Breast epithelium (tissue), 4 donors: ENCODE measurements at places on chromosomes 4 and X. TPM values are rescaled to one million over a fixed set of nuclear protein-coding genes. Genes with fewer than 3 reads are reported as not detected.

DNA sequence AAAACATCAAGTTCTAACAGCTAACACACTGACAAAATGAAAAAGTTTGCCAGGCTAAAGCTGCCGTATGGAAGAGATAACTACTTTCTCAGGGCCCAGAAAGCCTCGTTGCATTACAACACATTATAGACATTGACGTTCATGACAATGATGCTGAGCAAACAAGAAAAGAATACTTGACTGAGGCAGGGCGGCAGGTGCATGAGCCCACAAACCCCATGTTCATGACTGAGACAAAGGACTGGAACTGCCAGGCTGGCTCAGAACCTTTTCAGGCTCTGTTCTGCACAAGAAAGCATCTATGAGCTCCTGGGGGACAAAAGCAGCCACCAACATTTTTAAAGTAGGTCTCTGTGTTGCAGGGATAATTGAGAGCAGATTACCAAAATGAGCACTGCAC, 13.6 kb downstream of the TLR6 start:
- no peak for DNase-seq

GRCh38 chrX:114500622-114501021, 83.3 kb upstream of the HTR2C start:
- no peak for DNase-seq

DNA sequence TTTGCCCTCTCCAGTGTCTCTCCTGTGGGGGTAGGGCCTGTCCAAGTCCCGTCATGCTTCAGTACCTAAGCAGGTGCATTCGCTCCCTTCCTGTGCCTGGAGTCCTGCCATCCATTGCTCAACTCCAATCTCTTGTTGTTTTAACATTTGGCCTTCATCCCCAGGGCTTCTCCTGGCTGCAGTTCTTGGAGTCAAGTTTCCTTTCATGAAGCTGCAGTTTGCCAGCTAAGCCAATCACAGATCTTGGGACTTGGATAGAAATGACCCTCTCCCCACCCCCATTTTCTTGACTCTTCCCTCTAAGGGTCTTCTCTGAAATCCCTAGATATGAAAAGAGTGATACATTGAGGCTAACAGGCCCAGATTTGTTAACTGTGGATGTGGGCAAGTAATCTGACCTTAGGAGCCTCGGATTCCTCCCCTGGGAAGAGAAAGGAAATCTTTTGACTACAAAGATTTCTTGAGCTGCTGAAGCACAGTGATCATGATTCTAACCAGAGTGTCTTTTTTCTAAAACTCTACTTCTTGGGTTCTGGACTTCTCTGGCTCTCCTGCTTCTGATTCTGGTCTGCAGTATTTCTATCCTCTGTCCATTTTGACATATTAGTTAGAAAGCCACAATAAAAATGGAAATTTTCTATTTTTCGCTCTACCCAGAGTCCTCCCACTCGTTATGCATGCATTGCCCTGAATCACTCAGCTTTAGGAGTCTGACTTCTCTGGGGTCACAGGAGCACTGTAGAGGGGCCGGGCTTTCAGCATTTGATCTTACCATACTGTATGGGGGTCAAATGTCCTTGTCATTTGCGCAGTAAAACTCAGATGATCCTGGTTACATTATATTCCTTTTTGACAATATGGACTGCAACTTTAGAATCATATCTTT, 61.0 kb downstream of the CHRNA9 start:
- DNase-seq: peak; percentile 81

Gene MSANTD1
- total RNA-seq: 0.88 TPM

DNA sequence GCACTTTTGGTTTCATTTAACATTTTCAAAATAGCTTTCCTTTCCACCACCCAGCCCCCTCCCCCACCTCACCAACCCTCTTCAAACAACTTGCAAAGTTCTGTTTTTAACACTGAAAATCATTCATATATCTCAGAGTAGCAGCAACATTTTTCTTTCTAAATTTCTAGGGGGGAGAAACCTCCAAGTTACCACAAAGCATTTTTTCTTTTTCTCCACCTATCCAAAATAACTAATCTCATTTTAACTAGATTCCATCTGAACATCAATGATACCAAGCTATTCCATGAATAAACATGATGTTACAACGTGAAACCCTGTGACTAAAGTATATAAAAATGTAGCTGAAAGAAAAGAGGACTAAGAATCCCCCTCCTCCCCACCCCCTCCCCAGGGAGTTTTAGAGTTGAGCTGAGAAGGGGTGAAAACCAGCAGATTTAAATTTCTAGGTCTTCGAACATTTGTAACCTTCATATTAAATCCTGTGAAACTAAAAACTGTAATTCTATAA, 5.2 kb downstream of the LDB2 start:
- DNase-seq: no peak

- DNase-seq: no peak
Observed at GRCh38 chrX:137362583-137362982, 203.3 kb upstream of the ZIC3 start.

DNA sequence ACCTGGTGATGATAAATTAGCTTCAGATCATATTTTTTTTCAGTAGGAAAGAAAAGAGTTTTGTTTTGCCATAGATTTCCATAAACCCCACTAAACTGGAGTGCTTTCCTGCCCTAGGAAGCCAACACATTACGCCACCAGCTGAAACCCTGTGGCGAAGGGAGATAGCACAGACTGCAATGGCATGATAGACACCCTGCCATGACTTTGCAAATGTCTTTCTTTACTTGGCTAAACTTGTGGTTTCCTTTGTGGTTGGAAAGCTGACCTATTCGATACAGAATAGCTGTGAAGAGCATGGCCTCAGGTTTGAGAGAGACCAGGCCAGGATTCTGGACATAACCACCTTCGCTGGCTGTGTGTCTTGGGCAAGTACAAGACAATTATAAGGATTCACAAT, 19.1 kb downstream of the MFAP3L start:
- no peak for DNase-seq

- DNase-seq: no peak
Observed at GRCh38 chr4:165458471-165458870, 79.7 kb downstream of the CPE start.

- DNase-seq: no peak
Observed at GRCh38 chr4:52750819-52751486, at the start of gene ERVMER34-1. Gene ERVMER34-1 (minus strand): TSS chr4:52751425. CDS start chr4:52745520, 5,905 bp downstream.

DNA sequence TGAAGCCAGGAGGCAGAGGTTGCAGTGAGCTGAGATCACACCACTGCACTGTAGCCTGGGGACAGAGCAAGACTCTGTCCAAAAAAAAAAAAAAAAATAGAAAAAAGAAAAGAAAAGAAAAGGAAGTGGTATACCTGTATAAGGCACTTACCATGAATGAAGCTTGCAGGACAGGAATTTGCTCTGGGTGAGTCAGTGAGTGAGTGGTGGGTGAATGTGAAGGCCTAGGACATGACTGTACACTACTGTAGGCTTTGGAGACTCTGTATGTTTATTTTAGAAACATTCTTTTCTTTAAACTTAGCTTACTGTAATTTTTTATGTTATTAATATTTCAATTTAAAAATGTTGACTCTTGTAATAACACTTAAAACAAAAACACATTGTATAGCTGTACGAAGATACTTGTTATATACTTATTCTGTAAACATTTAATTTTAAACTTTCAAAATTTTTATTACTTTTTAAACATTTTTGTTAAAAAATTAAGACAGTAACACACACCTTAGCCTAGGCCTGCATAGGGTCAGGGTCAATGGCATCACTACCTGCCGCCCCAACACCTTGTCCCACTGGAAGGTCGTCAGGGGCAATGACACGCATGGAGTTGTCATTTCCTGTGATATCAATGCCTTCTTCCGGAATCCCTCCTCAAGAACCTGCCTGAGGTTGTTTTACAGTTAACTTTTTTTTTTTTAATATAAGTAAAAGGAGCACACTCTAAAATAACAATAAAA, 78.7 kb downstream of the CLNK start:
- DNase-seq: no peak

- DNase-seq: no peak
Observed at GRCh38 chr4:133467290-133467947, 318.3 kb downstream of the PCDH10 start.

GRCh38 chrX:134682081-134682480, 23.8 kb upstream of the PLAC1 start:
- no peak for DNase-seq

Gene SYTL4
- 25.2 TPM for total RNA-seq

- no peak for DNase-seq
Observed at GRCh38 chrX:65871671-65872311, 168.1 kb downstream of the VSIG4 start.

Gene BMPR1B
- 0.64 TPM for total RNA-seq

GRCh38 chr4:99887837-99888236, 6.4 kb downstream of the LAMTOR3 start:
- no peak for DNase-seq

Gene TMEM271
- total RNA-seq: not detected

DNA sequence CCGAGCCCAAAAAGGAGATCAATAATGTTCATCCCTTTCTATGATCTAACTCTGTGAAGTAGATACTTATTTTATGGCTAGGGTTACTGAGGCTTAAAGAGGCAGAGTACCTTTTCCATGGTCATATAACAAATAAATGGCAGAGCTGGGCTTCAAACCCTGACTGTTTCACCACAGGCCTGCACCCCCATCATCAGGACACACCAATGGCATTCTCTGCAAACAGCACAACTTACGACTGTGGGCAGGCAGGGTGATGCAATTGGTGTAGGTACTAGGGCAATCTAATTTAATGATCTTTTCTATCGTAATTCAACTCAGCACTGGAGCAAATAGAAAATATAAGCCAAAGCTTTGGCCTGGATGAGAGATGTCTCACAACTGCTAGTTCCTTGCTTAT, 118.8 kb upstream of the CBR4 start:
- no peak for DNase-seq

DNA sequence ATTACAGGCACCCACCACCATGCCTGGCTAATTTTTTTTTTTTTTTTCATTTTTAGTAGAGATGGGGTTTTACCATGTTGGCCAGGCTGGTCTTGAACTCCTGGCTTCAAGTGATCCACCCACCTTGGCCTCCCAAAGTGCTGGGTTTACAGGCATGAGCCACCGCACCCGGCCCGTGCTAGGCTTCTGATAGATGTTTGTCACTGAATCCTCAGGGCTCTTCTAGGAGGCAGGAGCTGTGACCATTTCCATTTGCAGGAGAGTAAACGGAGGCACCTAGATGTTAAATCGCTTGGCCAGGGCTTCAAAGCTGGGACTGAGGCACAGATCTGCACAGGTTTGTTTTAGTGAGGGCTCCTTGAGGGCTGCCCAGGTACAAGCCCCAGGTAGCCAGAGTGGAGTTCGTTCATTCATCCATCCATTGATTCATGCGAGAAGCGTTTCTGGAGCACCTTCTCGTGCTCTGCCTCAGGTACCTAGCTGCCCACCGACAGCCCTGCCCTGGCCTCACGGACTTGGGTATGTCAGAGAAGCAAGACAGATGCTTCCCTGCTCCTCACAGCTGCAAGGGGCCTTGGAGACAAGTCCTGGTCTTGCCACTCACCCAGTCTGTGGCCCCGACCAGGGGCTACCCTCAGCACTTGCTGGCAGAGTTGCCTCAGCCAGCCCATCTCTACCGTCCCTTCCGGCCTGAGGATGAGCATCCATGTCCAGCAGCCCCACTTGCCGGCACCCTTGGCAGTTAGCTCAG, 106.4 kb downstream of the PSAPL1 start:
- DNase-seq: no peak

DNA sequence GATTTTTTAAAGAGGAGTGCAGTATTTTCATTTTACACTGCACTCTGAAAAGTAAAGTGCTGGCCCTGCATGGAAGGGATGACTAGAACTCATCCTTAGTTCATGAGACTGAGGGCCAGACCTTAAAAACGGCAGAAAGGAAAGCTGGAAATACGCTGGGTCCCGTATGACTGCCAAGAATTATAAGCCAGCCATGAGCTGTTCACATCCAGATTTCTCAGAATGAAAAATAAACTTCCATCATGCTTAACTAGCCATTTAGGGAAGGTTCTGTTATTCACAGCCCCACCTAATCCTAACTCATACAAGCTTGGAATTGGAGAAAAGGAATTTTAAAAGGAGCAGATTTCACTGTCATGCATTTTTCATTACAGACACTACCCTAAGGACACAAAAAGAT, 894.4 kb downstream of the FAT4 start:
- no peak for DNase-seq

- DNase-seq: no peak
Observed at GRCh38 chr4:153117554-153117953, 86.7 kb upstream of the TRIM2 start.

DNA sequence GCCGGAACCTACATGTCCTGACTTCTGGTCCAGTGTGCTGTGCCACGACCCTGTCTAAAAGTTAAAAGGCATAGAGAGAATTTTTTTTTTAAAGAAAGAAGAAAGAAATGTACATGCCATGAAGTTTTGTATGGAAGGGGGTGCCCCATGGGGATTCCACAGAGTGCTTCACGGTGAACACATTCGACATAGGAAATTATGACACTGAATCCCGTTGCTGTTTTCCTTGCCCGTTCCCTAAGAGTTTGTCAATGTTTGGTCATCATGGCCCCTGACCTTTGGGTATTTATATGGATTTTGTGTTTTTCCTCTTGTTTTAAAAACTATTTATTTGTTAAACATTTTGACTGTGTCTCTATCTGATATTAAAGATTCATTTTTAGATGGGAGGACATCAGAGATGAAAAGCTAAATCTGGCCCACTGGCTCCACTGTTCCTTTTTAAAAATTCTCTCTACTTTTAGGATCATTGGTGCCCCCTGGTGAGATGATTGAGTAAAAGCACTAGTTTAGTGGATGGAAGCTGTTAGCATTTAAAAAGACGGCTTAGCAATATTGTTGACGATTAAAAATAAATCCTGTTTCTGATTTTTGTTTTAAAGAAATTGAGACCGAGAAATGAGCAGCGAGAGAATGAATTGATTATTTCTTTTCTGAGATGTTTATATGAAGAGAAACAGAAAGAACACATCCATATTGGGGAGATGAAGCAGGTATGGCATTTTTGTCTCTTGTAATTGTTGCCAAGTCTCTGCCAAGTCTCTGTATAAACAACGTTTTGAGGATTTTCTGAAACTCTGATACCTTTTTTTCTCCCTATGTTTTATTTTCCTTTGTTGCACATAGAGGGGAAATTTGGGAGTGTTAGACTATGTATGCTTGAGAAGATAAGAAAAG, 75.0 kb downstream of the PTTG2 start:
- no peak for DNase-seq

- no peak for DNase-seq
Observed at GRCh38 chr4:120314969-120315368, 248.3 kb upstream of the MAD2L1 start.

DNA sequence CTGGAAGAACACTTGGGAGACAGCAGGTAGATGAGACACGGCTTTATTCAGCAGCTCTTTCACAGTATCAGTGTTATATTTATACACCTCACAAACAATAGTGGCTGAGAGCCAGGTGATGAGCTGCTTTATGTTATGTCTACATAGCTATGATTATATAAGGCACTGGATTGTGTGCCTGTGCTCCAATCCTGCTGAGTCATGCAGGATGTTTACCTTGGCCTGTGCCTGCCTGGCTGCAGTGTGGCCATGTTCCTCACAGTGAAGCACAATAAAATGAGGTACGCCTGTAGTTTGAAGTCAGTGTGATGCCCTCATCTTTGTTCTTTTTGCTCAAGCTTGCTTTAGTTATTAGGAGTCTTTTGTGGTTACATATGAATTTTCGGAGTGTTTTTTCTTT, 31.3 kb downstream of the CXCL13 start:
- no peak for DNase-seq

Gene SLC25A53
- total RNA-seq: 16.4 TPM
